ENCODE measurements at places on chromosomes 12 and 14.

GRCh38 chr12:71766202-71766601, 11.5 kb downstream of the RAB21 start:
- no peak for DNase-seq

DNA sequence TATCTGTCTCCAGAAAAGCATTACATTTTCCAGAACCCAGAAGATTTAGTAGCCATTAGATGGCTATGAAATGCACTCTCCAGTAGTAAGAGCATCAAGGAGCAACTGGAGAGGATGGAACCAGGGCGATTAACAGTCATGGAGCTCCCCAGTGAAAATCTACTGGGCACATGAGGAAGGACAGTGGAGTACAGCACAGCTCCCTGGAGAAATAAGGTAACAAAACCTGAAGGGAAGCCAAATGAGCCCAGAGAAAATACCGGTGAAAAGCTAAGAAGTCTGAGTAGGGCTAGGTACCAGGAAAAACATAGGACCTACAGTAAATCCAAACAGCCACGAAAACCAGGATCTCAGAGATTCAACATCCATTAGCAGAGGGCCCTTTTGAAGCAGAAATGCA, 21.6 kb downstream of the SOX5 start:
- no peak for DNase-seq

- no peak for DNase-seq
Observed at GRCh38 chr14:51639668-51640316, 11.9 kb upstream of the FRMD6 start.

GRCh38 chr12:85805654-85806053, 30.6 kb downstream of the RASSF9 start:
- DNase-seq = no peak

DNA sequence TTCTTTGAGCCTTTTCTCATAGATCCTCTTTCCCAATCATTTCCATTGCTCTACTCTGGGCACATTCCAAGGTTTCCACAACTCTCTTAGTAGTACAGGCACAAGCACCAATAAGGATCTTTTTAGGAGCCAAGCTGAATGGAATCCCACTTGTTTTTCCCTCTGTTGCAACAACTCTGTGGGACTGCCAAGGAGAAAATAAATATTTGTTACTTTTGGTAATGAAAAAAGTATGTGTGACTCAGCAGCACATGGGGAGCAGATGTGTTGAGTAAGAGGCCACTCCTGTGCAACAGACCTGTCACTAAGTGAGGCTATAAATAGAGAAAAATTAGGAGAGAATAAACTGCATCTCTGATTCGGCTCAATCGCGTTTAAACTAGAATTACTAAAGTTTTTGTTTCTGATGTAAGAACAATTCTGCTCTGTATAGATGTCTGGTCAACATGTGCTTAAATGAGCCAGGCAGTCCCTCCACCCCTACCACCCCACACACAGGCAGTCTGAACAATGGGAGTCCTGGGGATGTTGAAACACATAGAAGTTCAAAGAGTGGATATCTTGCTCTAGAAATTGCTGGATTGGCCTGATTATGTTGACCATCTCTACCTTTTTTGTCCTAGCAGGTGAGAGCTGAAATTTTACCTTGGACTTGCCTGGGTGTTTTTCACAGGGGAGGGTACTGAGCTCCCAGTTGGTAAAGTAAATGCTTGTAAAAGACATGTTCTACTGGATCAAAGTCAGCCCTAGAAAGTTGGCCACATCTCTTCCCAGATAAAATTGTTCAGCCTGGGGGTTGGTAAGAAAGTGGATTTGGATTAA, 244.3 kb upstream of the NOVA1 start:
- DNase-seq = peak; percentile 77

GRCh38 chr12:62728741-62729140, 206.2 kb downstream of the PPM1H start:
- no peak for DNase-seq

GRCh38 chr12:26091822-26092221, 33.0 kb downstream of the BHLHE41 start:
- DNase-seq = no peak

- no peak for DNase-seq
Observed at GRCh38 chr12:63420206-63420644, 248.1 kb downstream of the DPY19L2 start.
